ENCODE measurements at places on chromosomes 2 and 18.
A peak's percentile ranks its signal among the peaks of the same experiment; 100 is the strongest.

GRCh38 chr2:11553661-11554398 lies 20.0 kb downstream of the GREB1 start:
- DNase-seq, result no peak

- DNase-seq, result no peak
Measured at GRCh38 chr2:67137699-67138098, 259.4 kb upstream of the ETAA1 start.

DNA sequence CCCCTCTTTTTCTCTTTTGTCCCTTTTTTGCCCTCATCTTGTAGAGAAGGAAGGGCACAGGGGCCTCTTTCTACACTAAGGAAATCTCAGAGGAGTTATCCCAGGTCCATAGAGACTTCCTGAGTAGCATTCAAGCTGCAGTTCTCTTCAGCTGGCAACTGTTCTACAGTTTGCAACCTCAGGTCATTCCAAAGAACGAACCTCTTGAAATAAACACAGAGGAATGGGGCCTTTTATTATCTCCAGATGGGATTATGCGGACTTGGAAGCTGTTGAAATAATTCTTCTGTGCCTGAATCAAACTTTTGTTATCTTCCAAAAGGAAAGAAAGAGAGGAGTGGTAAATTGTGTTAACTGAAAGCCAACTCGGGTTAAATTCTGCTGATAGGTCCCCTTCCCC lies 31.0 kb upstream of the NFE2L2 start:
- DNase-seq, result no peak

DNA sequence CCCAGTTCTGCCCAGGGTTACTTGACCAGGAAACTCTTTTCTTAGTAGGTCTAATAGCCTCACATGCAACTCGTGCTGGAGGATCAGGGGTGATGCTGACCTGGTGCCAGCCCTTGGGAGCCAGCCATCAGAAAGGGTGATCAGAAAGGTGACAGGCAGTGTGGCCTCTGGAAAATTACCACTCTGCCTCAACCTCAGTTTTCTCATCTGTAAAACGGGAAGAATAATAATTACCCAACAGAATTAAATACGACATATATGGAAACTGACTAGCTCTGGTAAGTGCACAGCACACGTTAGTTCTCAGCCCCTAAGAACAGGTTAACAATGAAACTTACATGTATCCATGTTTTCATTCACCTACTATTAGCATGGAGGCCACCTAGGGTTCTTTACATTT lies 157.6 kb downstream of the EN1 start:
- DNase-seq, result no peak

GRCh38 chr2:113797237-113797636 lies 40.8 kb upstream of the SLC35F5 start:
- DNase-seq, result no peak

DNA sequence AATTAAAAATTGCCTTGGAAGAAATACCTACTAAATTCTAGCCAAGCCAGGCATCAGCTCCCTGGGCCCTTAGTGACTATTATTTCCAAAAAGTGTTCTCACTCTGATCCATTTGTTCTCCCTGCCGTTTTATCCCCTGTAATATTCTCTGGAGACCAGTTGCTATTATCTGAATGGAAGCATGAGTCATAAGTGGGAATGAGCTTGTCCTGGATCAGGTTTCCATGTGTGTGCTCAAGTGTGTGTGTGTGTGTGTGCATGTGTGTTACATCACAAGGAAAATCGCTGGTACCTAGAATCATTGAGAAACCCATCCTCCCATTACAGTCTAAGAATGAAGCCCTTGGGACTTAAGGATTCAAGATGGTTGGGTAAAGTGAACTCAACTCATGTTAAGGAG lies 130.3 kb upstream of the CXCR4 start:
- DNase-seq, result no peak

DNA sequence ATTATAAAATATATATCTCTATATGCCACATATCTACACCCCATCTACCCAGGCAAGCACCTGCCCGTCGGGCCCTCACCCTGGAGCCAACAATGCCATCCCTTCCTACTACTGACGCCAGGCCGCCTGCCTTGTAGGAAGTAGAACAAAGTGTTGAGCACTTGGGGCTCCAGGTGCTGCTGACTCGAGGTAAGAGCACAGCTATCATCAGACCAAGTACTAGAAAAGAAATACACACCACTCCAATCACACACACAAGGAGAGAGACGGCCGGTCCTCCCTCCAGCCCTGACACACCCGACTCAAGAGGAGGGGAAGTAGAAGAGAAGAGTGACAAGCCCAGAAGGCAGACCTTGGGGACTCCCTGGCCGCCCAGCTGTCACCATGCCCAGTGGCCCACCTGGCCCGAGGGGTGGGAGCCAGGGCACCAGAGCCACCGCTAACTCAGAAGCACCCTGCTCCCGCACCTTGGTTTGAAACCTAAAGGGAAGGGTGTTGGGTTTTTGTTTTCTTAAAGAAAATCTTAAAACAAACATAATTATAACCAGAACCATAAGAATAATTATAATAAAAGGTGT lies 64.0 kb upstream of the POMC start:
- no peak for DNase-seq

DNA sequence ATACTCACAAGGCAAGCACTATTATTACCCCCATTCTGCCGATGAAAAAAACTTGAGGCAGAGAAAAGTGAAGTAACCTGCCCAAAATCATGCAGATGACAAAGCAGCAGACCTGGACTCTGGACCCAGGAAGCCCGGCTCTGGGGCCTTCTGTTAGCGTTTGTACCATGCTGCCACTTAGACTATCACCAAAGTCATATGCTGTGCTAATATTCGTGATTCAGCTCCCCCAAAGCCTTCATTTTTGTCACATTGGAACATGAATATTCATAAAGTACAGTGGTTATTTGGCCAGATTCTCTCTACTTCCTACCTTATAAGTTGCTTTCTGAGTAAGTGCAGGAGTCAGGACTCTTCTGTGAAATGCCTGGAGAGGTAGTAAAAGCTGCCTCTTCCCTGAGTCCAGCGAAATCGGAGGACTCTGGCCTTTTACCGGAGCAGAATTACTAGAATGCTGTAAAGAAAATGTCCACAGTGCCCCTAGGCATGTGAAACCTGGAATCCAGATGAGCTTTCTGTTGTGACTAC lies 86.7 kb downstream of the FTCDNL1 start:
- DNase-seq, result no peak

DNA sequence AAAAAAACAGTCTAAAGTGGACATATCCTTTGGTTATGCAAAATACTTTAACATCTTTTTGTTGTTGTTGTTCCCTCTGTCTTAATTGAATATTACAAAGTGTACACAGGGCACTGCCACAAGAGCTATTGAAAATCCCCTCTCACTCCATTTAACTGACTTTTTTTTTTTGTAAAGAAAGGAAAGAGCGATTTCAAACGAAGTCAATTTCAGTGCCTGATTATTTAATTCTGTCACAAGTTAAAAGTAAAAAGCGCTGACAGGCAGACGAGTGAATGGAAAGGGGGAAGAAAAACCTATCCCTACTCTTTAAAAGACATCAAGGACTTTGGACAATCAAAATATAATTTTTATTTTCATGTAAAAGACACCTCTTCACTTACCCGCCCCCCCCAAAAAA lies 1.9 kb downstream of the FIGN start:
- DNase-seq, result no peak

- DNase-seq, result no peak
Measured at GRCh38 chr2:151358166-151358970, 976 bp downstream of the TNFAIP6 start.

GRCh38 chr18:80251700-80252099 lies 4.4 kb upstream of the PARD6G start:
- no peak for DNase-seq

- no peak for DNase-seq
Measured at GRCh38 chr2:239959059-239959971, 65.8 kb downstream of the NDUFA10 start.

- no peak for DNase-seq
Measured at GRCh38 chr2:123495241-123495640, 529.8 kb upstream of the CNTNAP5 start.

DNA sequence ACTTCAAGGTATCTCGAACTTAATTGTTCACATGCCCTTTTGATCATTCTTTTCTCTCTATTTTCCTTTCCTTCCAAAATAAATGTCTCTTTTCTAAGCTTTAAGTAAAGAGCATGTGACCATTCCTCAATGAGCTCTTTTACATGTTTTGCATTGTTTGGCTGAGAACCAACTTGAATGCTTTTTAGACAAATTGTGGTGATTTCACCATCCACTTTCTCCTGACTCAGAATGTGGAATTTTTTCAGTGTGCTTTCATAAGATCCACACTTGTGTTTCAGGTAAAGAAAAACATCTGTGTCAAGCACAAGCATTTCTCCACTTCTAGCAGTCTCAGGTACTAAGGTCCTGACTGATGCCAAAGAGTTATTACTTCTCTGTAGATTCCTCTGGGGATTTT lies 10.7 kb downstream of the RBM43 start:
- no peak for DNase-seq

GRCh38 chr2:89829828-89830227 lies 1138.4 kb downstream of the RPIA start:
- DNase-seq, result no peak

- DNase-seq, result peak; percentile 78
Measured at GRCh38 chr2:36965751-36966369, 476 bp downstream of the STRN start.

DNA sequence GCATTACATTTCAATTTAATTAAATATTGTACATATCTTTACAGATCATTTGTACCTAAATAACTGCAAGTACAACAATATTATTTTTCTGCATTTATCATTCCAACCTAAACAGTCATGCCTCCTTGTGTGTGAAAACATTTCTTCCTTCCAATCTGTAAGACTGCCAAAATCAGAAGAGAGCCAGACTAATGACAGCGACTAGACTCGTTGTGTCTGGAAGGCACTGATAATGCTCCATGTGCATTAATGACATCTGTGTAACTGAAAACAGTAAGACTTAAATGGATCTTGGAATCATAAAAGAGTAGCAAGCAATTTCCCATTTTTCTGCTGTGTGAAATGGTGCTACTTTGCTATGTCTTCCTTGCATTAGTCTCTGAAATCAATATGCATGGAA lies 278.0 kb upstream of the DSEL start:
- DNase-seq, result no peak

DNA sequence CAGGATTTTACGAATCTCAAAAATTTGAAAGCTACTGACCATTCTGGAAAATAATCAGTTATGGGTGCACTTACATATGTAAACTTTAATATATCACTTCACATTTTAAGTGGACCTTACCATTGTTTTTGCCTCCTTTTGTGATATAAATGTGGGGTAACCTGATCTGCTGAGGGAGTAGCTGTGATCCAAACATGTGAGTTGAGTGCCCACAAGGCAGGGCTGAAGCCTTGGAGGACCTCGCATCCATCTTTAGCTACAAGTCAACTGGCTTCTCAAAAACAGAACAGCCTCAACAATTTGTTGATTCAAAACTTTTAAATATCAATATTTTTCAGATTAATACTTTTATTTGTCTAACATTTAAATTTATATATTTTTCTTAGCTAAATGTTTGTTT lies 178.2 kb downstream of the PLCL1 start:
- no peak for DNase-seq

GRCh38 chr2:31274401-31275075 lies 40.6 kb downstream of the EHD3 start:
- no peak for DNase-seq

- no peak for DNase-seq
Measured at GRCh38 chr2:1339388-1340140, 73.7 kb upstream of the TPO start.

- peak; percentile 93 for DNase-seq
Measured at GRCh38 chr2:42047488-42048298, at the start of gene PKDCC. PKDCC (plus strand) TSS chr2:42048021; CDS start chr2:42048200, 179 bp downstream.

DNA sequence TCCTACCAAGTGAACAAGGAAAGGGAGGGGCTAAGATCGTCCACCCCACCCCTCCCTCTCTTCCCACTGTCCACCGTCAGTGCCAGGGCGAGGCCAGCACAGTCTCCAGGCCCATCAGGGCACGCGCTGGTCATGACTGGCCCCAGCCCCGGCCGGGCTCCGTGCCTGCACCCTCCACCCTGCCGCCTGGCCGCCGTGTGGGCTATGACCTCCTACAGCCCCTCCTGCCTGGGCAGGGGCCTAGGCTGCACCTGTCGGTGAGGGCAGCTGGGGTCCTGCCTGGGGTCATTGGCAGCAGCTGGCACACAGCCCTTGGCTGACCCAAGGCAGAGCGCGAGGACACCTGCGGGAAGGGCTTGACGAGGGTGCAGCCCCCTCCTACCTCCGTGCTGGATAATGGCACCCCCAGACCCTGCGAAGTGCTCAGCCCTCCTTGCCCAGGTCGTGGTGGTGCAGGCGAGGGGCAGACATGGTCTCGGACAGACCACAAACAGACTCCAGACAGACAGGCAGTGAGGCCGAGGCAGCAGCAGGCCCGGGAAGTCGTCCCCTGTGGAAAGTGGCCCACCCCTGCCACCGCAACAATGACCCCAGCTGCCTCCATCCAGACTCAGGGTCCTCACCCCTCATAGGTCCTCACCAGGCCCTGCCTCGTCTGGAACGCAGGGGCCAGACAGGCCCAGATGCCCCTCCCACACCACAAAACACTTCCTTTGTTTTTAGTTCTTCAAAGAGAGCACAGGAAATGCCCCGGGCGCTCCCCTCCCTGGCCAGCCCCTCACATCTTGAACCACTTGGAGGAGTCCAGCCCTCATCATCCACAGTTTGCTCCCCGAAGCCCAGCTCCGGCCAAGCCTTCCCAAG lies 43.1 kb upstream of the GPC1 start:
- DNase-seq, result no peak

DNA sequence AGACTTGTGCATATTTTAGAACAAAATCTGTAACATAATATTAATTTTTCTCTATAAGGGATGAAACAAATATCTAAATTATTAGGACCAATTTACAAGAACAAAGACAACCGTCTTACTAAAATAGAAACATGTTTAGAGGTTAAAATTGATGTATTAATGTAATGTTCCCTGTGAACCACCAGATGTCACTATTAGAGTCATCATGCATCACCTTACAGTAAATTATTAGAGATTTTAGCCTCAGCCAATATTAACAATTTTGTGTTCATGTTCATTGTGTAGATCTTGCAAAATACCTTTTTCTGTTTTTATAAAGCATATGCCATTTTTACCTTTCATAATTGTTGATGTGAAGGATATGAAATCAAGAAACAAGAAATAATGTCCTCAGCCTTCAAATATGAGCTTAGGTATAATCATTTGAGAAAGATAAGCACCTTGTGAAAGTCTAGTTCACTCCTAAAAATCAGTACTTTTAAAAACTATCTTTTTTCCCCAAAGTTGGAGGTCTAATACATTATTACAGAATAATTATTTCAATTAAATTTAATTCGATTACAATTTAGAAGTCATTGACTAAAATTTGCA lies 344.3 kb upstream of the KCNH7 start:
- DNase-seq, result no peak

DNA sequence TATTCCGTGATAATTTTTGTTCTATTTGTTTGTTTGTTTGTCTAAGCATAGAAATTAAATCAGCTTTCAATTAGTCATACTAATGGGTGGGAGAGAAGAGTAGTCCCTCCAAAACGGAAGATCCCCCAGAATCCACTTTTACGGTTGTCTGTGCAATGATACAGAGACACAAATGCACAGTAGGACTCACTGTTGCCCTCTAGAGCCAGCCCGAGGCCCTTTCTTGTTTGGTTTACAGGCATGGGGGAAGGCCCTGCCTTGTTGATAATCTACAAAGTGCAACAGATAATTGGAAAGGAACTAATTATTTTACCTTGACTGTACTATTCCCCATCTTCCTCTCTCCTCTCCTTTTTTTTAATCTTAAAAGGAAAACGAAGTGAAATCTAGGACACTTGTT lies 121.1 kb downstream of the ACOXL start:
- DNase-seq, result no peak

- no peak for DNase-seq
Measured at GRCh38 chr18:59701272-59701671, 4.0 kb upstream of the CCBE1 start.
